ENCODE measurements at places on chromosomes 2 and 18.

DNA sequence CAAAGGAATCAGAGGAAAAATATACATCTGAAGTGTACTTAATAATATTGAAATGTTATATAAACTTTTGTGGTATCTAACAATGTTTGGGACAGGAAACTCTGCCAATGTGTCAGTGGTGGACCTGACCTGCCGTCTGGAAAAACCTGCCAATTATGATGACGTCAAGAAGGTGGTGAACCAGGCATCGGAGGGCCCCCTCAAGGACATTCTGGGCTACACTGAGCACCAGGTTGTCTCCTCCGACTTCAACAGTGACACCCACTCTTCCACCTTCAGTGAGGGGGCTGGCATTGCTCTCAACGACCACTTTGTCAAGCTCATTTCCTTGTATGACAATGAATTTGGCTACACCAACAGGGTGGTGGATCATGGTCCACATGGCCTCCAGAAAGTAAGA, 32.6 kb downstream of the CALCRL start:
- DNase-seq: no peak

- no peak for DNase-seq
Observed at GRCh38 chr2:127634066-127634617, 11.8 kb upstream of the GPR17 start.

GRCh38 chr2:142586693-142587580, 290.5 kb upstream of the KYNU start:
- DNase-seq: no peak

- DNase-seq: no peak
Observed at GRCh38 chr2:149490296-149490695, 97.3 kb downstream of the MMADHC start.

GRCh38 chr18:13558124-13558523, 168.2 kb downstream of the FAM210A start:
- no peak for DNase-seq

- no peak for DNase-seq
Observed at GRCh38 chr2:192443831-192444230, 249.1 kb upstream of the TMEFF2 start.

- no peak for DNase-seq
Observed at GRCh38 chr2:107588181-107588580, 238.5 kb upstream of the RGPD4 start.

DNA sequence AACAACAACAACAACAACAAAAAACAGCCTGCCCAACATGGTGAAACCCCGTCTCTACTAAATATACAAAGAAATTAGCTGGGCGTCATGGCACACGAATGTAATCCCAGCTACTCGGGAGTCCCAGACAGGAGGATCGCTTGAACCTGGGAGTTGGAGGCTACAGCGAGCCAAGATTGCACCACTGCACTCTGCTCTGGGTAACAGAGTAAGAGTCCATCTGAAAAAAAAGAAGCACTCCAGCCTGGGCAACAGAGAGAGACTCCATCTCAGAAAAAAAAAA, 344.1 kb upstream of the PLGLB2 start:
- DNase-seq: no peak

- DNase-seq: no peak
Observed at GRCh38 chr2:223532712-223533111, 69.4 kb downstream of the SCG2 start.

DNA sequence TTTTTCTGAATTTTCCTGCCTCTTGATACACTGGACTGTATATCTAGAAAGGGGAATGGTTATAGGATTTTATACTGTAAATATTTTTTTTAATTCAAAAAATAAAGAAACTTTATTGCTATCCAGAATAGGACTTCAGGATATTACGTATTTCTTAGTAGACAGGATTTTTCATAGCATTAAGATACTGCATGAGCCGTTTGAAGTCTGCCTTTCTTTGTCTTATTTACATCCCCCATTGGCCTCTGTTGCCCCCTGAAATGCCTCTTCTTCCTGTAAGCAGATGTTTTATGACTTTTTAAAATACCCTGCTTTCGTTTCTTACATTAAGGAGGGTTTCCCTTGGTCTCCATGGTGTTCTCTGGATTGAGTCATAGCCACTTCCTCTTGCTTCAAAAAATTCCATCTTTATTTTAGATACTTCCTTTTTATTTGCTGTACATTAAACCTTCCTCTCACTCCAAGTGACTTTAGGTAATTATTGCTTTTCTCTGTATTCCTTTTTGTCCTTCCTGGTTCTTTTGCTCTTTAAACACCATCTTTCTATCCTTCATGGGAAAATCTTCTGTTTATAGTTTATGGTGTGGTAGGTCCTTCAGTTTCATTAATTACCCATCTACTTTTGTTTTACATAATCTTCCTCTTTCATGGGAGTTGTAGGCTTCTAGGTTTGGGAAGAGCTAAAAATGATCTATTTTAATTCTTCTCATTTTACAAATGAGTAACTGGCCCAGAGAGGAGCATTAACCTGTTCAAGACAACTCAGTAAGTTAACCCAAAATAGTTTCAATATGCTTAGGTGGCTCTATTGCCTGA, 72.6 kb downstream of the ZNF532 start:
- DNase-seq: no peak

DNA sequence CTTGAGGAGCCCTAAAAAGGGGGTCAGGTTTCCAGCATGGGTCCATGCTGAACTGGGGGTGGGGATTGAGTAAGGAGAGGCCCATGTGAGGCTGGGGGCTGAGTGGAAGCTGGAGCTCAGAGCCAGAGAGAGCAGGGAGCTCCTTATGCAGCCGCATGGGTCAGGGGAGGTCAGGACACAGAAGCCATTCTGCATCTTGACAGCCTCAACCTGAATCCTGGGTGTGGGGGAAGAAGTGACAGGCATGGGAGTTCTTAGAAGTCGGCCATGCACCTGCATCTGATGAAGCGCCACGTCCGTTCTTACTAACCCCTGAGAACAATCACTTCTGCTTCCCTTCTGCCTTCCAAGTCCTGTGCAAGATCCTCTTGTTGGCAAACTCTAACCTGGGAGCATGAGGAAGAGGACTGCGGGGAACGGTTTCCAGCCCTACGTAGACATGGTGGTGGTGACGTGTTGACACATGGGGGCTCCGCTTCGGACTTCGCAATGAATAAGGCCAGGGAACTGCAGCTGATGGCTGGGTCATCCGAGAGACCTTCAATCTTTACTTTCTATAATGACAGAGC, 22.3 kb downstream of the GNLY start:
- DNase-seq: no peak

GRCh38 chr2:159366538-159366937, 80.0 kb upstream of the WDSUB1 start:
- no peak for DNase-seq

DNA sequence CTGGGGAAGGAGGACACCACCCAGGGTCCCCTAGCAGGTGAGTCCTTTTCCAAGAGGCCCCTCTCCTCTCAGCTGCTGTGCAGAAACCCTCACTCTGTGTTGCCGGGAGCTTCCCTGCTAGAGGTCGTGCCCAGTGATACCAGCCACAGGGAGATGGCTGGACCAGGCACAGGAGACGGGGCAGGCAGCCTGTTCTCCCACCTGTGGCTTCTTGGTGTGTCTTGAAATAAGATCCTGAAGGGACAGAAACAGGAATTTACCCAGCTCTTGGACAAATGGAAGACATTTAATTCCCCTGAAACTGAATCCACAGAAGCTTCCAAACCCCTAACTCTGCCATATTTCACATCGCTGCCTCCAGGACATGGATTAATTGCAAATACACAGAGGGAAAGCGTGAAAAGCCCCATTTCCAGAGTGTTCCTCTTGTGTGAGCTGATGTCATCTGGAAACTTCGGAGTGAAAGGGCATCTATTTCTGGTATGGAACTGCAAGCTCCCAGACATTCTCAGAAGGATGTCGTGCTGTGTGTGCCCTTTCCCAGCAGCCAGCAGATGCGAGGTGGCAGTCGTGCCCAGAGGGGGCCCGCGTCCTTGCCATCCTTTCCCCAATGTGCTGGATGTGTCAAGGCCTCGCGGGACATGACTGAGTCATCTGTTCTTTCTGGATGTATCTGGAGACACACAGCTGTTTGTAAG, 177.7 kb downstream of the SEPTIN10 start:
- no peak for DNase-seq

DNA sequence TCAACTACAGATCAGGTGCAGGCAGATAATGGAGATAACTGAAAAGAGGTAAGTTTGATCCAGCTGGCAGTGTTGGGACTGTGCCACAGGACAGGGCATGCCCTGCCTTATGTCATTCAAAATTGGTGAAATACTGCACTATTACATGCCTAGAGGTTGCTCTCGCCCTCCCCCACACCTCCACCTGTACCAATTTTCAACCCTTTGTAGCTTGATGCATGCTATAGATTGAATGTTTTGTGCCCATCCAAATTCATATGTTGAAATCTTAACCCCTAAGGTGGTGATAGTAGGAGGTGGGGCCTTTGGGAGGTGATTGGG, 72.1 kb upstream of the LYPD6B start:
- no peak for DNase-seq

DNA sequence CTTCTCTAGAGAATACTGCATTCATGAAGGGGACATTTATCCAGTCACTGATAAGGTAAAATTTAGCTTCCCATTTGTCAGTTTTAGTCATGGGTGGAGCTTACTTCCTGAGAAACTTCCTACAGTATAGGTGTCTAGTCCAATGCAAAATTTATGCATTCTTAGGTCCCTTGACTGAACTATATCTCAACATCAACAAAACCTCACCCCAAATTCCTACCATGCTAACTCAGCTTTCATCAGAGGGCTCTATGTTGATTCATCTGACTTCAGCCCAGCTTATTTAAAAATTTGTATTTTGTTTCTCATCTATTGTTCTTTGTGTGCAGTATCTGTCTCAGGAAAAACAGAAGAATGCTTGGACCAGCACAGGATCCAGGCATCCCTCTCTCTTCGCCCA, 296.4 kb upstream of the ACVR2A start:
- DNase-seq: no peak

DNA sequence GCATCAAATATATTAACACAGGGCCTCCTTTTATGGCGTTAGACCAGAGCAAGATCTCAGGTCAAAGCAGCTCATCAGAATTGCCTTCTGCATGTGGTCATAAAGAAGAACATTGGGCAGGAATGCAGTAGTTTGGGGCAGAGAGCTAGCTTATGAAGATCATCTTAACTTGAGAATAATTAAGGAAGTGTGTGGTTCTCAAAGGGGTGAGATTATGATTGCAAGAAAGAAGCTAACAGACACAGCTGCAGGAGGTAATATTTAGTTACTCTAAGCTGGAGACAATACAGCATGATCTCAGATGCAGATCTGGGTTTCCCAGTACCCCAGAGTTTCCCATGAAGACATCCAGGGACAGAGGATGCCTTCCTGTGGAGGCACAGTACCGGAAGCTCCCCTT, 91.6 kb downstream of the TTC27 start:
- DNase-seq: no peak

DNA sequence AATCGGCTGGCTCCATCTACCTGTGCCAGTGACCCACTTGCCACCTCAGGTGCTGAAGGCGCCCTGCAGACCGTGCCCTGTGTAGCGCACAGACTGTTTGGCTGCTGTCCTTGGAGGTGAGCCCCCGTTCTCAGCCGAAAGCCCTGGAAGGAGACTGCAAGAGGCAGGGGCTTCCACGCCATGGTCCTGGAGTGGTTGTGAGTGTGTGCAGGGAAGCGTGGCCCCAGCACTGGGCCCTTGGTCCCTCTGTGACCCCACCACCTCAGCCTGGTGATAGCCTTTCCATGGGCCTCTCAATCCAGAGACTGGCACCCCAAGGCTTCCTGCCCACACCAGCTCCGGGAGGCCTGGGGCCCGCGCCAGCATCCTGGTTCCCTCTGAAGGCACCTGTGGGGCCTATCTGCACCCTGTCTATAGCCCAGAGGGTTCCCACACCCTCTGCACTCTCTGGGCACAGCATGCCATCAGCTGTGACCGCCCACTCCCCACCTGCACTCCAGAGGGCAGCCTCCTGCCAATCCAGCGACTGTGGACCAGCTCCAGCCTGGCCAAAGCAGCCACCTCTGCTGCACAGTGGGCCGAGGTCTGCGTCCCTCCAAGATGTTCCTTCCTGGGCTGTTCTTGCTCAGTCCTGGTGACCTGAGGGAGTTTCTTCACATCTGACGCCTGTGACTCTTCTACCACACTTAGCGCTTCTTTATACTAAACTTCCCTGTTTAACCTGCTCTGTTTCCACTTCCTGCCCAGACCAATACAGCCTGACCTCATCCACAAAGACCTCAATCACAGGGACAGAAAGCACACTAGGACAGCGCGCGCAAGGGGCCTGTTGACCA, 109.5 kb downstream of the EIPR1 start:
- no peak for DNase-seq

- DNase-seq: no peak
Observed at GRCh38 chr2:135169900-135170753, 118.0 kb downstream of the RAB3GAP1 start.

- DNase-seq: no peak
Observed at GRCh38 chr2:64943387-64944150, 45.6 kb upstream of the SLC1A4 start.

GRCh38 chr2:18907508-18907907, 318.1 kb upstream of the NT5C1B start:
- no peak for DNase-seq

- DNase-seq: no peak
Observed at GRCh38 chr2:176542476-176542875, 273.2 kb downstream of the MTX2 start.

GRCh38 chr2:227324642-227324994, 433 bp upstream of the MFF start:
- no peak for DNase-seq

DNA sequence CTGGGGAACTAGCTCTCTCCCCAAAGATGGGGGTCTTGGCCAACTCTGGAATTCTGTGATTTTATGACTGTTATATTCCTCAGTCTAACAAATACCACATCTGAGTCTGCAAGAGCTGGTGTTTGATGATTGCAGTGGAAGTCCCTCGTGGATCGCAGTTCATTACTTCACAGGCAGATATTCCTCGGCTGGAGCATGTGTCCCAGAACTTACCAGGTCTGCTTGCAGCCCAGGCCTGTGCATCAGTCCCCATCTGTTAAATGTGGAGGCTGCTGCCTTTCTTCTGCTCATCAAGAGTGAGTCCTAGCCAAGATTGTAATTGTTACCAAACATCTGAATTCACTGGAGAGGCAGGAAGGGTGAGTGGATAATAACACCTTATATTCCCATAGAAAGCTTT, 55.5 kb downstream of the PRKCE start:
- DNase-seq: no peak

DNA sequence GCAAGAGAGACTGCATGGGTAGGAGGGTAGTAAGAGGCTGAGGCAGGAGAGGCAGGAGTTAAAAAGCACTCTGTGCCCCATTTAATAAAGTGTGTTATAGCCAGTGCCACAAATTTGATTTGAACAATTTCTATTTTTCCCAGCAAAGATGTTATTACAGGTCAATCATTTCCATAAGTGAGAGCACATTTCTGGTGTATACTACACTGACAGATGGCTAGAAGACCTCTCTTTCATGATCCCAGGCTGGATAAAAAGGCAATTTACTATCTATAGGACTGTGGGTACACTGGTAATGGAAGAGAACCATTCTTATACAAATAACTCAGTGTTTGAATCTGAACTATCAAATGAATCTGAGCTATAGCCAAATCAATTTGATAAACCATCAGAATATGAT, 176.2 kb downstream of the FSHR start:
- no peak for DNase-seq

All from CD8-positive, alpha-beta memory T cell (primary cell).